ENCODE measurements at places on chromosomes 6 and 20. TPM values are rescaled to one million over a fixed set of nuclear protein-coding genes. Genes with fewer than 3 reads are reported as not detected.

ANKEF1 gene
- polyA plus RNA-seq, result 8.9 TPM

C6orf15 gene
- polyA plus RNA-seq, result not detected

TRDN gene
- not detected for polyA plus RNA-seq

C6orf141 gene
- not detected for polyA plus RNA-seq

RSPH9 gene
- polyA plus RNA-seq, result 1.1 TPM

ECT2L gene
- 0.15 TPM for polyA plus RNA-seq

FERMT1 gene
- not detected for polyA plus RNA-seq

CRISP3 gene
- polyA plus RNA-seq, result not detected

CFAP206 gene
- not detected for polyA plus RNA-seq

HTR1B gene
- polyA plus RNA-seq, result not detected

DNA sequence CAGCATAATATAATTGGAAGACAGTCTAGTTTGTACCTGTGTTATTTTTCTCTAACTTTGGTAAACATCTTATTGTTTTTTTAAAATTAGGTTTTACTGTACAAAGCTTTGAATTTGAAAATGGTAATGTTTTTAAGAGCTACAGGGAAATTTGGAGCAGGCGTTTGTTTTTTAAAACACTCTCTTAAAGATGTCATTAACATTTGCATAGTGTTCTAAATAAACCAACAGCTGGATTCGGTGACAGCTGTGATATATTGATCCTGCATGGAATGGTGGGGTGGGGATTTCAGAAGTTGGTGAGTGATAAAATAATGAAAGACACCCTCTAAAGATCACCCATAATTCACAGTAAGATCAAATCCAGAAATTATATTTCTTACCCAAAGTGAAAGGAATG is 97.9 kb upstream of the PRL start:
- no peak for DNase-seq

- no peak for DNase-seq
Observed at GRCh38 chr6:116550796-116551195, 2.8 kb upstream of the CALHM4 start.

- DNase-seq, result no peak
Observed at GRCh38 chr6:113750151-113750855, 106.8 kb upstream of the MARCKS start.

- no peak for DNase-seq
Observed at GRCh38 chr20:11411765-11412164, 505.9 kb upstream of the BTBD3 start.

DNA sequence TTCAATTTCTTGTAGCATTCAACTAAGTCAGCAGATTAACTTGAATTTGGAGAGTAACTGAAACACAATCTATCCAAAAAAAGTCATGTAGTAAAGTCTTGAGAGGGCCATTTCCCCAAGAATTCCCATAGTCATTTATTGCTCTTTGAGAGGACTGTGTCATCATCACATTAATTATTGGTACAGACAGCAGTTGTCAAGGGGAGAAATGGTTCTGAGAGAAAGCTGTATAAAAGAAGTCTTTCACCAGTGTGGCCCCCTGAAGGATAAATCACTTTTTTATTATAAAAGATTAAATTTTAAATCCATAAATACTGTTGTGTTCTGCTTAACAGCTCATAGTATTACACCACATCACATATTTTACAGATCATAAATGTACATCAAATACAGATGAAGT is 111.5 kb downstream of the KHDRBS2 start:
- DNase-seq, result no peak

DNA sequence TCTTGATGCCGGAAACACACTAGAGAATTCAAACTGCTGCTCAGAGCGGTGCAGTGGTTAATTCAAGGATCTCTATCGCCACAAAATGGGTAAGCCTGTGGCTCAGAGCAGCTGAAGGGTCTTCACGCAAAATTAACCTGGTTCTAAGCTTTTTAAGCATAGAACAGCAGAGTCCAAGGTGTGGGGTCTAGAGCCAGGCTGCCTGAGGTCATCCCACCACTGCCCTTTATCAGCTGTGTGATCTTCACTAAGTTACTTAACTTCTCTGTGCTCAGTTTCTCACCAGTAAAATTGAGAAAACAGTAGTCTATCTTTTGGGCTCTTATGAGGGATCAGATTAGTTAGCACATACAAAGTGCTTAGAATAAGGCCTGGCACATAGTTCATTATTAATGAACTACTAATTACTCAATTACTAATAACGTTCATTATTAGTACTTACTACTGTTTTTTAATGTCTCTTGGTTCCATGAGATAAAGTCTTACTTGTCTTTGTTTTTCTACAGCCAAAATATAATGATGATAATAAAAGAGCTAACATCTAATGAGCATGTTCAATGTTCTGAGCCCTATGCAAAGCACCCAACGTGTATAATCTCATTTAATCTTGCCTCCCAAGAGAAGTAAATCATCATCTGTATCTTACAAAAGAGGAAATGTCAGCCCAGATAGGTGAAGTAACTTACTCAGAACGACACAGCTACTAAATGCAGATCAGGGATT is 92.9 kb downstream of the NFATC2 start:
- no peak for DNase-seq

- DNase-seq, result no peak
Observed at GRCh38 chr6:12458558-12458957, 168.4 kb downstream of the EDN1 start.

DNA sequence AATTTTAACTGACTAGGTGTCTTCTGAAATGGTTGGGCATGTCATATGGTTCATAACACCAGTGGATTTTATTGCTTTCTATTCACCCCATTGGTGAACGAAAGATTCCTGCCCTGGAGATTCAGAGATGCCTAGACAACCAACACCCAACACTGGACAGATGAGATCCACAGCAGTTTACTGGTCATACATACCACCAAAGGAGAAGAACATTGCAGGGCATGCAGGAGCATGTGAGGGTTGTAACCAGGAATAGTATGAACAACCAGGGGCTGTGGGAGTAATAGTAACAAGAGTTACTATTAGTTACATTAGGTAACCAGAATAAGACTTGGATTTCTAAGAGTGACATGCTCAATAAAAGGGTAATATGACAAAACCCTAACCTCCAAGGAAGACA is 77.8 kb upstream of the FABP7 start:
- DNase-seq, result no peak

DNA sequence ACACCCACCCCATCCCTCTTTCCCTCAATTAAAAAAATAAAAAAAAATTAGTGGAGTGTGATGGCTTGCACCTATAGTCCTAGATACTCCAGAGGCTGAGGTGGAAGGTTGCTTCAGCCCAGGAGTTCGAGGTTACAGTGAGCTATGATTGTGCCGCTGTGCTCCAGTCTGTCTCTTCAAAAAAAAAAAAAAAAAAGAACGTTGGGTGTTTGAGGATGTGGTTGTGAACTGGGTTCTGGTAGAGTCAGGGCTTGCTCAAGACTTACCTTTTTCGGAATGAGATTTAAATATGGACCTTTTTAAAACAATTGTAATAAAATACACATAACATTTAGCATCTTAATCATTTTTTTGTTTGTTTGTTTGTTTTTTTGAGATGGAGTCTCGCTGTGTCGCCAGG is 211.9 kb downstream of the OR2B2 start:
- no peak for DNase-seq

DNA sequence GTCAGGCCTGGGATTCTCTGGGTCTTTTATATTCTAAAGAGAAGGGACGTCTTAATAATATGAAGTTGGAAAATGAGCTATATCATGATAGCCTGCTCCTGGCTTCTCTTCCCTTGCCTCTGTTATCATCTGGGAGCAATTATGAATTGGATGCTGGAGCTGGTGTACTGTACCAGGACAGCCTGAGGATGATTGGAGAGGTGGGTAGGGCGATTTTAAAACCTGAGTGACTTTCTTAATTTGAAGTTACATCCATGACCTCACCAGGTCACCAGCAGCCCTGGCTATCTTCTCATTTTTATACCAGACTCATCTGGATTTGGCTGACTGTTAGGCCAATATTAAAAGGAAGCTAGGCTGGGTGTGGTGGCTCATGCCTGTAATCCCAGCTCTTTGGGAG is 317.6 kb downstream of the CLIC5 start:
- no peak for DNase-seq

GRCh38 chr6:169976301-169977081 is 225.1 kb downstream of the ERMARD start:
- DNase-seq, result no peak

DNA sequence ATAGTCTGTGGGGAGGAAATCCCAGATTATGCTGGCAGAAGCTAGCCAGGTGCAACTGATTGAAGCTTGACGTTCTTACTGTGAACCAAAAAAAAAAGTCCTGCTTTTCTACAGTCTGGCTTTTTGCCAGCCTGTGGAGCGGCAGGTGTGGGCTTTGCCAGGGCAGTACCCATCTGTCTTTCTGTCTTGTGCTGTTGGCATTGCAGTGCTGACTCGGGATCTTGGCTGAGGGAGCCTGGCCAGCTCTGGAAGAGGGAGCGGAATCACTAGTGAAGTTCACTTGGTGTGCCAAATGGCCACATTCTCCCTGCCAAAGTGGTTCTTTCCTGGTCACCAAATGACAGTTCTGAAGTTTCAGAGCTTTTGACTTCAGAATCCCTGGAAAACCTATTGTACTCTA is 5.0 kb downstream of the KIF3B start:
- no peak for DNase-seq

GRCh38 chr20:47887064-47887463 is 101.8 kb upstream of the SULF2 start:
- DNase-seq, result no peak

DNA sequence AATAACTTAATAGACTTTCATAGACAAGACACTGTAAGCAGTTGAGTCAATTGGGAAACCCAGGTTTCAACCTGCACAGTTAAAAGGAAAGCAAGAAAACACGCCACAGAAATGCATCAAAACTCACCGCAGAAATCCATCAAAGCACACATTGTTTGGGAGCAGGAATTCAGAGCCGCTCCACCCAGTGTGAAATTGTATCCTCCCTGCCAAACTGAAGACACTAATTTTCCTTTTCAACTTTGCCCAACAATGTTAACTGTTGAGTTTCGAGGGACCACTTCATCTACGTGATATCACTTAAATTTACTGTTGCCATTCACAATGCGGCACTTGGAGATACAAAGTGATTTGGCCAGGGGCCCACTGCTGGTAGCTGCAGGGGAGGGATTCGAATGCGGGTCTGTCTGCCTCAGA is 92.7 kb downstream of the DACT2 start:
- no peak for DNase-seq

GRCh38 chr6:116019428-116019827 is 41.3 kb downstream of the FRK start:
- no peak for DNase-seq

GRCh38 chr20:21505810-21506530 is 7.9 kb downstream of the NKX2-2 start:
- DNase-seq, result peak; percentile 70
